ENCODE measurements at places on chromosomes 13 and 19.

- no peak for DNase-seq
Observed at GRCh38 chr13:49097374-49097773, 121.7 kb downstream of the FNDC3A start.

- DNase-seq: no peak
Observed at GRCh38 chr19:8064911-8065874, 12.6 kb downstream of the CCL25 start.

- peak; percentile 43 for DNase-seq
Observed at GRCh38 chr19:511101-511851, 4.0 kb downstream of the TPGS1 start.

DNA sequence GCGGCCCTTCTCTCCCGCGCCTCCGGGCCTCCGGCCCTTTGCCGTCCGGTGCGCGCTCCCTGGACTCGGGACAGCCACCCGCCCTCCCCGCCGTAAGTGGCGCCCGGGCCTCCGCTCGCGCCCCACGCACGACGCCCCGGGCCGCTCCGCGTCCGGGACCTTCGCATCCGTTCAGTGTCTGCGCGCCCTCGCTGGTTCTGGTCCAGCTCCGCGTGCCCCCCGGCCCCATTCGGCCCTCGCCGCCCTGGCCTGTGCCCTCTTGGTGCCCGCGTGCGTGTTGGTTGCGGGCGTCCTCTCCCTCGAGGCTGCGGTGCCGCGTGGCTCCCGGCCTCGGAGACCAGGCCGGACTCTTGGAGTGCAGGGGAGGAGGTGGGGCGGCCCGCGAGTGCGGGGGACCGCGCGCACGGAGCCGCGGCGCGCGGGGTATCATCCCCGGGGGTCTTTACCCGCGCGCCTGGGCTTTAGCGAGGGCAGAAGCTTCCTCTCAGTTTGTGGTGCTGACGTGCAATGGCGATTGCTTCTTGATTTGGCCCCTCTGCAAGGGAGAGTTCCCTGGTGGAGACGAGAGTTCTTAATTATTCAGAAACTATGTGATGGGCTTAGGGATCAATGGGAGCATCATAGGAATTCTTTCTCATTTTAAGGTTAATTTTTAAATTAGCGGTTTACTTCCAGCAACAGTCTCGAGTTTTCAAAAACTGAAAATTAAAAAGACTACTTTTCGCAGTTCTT, 757 bp downstream of the WASF3 start:
- no peak for DNase-seq

DNA sequence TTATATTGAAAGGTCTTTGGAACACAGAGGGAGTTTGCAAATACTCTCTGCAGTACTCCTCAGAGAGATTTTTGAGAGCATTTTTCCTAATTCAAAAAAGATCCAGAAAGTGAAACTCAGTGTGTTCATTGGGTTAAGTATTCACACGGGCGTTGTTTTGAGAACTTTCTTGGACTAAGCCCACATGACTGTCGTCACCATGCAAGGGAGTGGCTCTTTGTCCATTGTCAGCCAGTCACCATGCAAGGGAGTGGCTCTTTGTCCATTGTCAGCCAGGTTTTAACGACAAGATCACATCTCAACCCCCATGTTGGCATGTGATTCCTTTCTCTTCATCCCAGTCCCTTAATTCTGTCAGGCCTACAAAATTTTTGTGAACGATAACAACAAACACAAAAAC, 81.2 kb upstream of the STK24 start:
- DNase-seq: no peak

DNA sequence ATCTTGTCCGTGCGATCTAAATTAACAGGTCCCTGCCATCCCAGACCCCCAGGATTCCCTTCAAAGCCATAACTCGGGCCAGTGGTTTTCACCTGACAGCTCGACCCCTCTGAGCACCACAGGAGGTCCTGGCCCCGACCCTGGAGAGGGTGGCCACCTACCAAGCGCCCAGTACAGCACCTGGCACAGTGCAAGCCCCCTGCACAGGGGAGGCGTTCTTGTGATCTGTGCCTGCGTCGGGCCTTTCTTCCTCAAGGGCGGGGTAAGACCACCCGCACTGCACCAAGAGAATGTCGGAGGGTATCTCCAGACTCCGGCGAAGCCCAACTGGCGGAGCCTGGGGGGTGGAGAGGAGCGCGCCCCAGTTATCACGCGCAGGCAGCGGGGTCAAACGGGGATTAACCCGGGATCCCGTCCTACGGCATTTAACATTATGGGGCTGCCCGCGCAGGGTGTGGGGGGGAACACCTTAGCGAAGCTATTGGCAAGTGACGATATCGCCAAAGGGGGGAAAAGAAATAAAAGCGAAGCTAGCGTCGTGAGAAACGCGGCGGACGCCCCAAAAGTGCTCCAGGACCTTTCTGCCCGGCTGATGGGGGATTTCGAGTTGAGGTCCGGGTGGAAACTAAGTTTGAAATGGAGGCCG, 1.3 kb upstream of the HNRNPL start:
- no peak for DNase-seq

GRCh38 chr13:110275931-110276552, 30.9 kb downstream of the COL4A1 start:
- DNase-seq: no peak

- no peak for DNase-seq
Observed at GRCh38 chr13:29749401-29750182, 100.8 kb downstream of the UBL3 start.

DNA sequence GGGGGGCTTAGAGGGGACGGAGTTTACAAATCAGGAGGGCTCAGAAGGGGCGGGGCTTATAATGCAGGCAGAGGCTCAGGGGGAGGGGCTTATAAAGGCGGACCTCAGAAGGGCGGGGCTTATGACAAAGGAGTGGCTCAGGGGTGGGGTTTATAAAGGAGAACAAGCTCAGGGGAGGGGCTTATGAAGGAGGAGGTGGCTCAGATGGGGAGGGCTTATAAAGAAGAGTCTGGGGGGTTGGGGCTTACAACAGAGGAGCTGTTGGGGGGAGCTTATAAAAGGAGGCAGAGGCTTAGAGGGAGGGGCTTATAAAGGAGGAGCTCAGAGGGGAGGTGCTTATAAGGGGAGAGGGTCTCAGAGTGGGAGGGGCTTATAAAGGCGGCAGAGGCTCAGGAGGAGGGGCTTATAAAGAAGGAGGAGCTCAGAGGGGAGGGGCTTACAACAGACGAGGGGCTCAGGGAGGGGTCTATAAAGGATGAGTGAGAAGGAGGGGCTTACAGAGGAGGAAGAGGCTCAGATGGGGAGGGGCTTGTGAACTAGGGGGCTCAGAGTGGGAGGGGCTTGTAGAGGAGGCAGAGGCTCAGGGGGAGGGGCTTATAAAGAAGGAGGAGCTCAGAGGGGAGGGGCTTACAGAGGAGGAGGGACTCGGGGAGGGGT, 1.0 kb downstream of the SMIM24 start:
- no peak for DNase-seq

- DNase-seq: no peak
Observed at GRCh38 chr13:68185444-68186141, 955.5 kb upstream of the PCDH9 start.

DNA sequence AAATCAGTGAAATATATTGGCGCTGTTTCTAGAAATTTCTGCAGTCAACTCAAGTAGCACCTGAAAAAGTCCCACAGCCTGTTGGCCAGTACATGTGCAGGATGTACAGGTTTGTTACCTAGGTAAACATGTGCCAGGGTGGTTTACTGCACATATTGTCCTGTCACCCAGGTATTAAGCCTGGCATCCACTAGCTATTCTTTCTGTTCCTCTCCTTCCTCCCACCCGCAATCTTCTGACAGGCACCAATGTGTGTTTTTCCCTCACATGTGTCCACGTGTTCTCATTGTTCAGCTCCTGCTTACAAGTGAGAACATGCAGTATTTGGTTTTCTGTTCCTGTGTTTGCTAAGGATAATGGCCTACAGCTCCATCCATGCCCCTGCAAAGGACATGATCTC, 13.1 kb upstream of the SCEL start:
- DNase-seq: no peak

GRCh38 chr13:54162069-54162468, 1133.5 kb downstream of the OLFM4 start:
- no peak for DNase-seq

DNA sequence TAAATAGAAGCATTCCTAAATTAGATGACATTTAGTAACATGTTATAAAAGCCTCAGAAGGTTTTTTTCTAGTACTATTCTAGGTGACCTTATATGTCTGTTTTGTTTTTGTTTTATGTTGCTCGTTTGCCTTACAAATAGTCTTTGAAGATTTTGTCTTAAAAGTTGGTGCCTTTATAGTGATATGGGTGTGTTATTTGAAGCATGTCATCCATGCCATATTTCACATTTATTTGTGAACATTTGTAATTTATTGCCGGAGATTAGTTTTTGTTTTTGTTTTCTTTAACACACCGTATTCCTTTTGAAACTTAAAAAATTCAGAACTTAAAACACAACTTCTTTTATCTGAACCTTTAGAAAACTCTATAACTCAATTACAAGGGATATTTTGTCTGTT, 422.8 kb upstream of the PCDH9 start:
- no peak for DNase-seq
